Hepatocyte (in vitro differentiated cells): ENCODE measurements at places on chromosomes 5 and 9. TPM values are rescaled to one million over a fixed set of nuclear protein-coding genes. Genes with fewer than 3 reads are reported as not detected.

PCDHAC1 gene
- 6.3 and 7.0 TPM in 2 replicates for total RNA-seq

OLFML2A gene
- total RNA-seq = 2.6 and 3.4 TPM in 2 replicates

INSL6 gene
- not detected in 2 replicates for total RNA-seq

DMRT3 gene
- not detected in 2 replicates for total RNA-seq

MSMP gene
- not detected in 2 replicates for total RNA-seq

RACK1 gene
- 2,199 and 2,553 TPM in 2 replicates for total RNA-seq

PRKAA1 gene
- 87.9 and 90.4 TPM in 2 replicates for total RNA-seq

FGF10 gene
- 6.1 and 6.2 TPM in 2 replicates for total RNA-seq

NOXA1 gene
- total RNA-seq = 7.2 and 8.2 TPM in 2 replicates

KCTD16 gene
- total RNA-seq = 2.3 and 3.4 TPM in 2 replicates

DNA sequence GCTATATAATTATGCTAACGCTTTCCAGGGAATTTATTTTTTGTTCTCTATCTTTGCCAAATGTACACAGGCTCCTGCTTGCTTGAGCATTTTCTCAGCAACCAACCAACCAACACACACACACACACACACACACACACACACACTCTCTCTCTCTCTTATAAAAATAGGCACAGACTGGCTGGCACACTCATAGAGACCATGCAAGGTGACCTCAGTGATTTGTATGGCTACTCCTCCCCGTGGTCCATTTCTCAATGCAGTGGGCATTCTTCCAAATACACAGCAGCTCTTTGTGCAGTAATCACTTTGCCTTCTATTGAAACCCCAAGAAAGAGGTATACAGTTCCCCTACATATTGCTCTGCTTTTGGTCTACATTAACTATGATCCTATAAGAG lies 416.0 kb downstream of the MAN2A1 start:
- H3K27me3 ChIP-seq = no peaks in the 10 kb centered on the region
- H3K36me3 ChIP-seq = no peaks in the 10 kb centered on the region
- peak; percentile 20 for DNase-seq
- peaks cover 14% of the 10 kb centered on the region for H3K4me1 ChIP-seq
- no peak overlapping the region for H3K4me3 ChIP-seq
- no peak overlapping the region for H3K27ac ChIP-seq

DNA sequence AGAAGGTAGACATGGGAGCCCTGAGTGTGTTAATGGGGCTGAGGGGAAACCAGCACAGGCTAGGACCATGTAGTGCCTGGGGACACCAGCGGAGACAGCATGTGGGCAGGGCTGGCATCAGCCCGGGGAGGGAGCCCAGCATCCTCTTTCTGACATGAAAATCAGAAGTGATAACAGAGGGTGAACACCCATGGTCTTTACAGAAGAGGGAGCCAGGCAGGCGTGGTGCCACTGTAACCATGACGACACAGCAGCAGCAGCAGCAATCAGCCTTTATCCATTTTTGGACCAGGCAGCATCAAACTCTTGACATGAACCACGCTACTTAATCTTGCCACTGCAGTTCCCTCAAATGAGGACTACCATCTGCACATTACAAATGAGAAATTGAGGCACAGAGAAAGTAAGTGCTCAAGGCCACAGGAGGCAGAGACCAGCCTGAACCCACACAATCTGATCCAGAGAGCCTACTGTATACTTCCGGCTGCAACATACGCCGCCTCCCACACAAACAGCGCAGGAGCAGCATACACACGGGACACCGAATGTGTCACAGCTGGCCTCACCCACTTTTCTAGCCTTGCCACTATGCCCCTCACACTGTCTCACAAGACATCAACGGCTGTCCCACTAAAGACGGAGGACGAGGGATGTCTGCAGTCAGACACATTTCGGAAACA lies 23.8 kb downstream of the CAMSAP1 start:
- H3K27me3 ChIP-seq = no peaks in the 10 kb centered on the region
- no peak overlapping the region for H3K4me3 ChIP-seq
- DNase-seq = no peak

DNA sequence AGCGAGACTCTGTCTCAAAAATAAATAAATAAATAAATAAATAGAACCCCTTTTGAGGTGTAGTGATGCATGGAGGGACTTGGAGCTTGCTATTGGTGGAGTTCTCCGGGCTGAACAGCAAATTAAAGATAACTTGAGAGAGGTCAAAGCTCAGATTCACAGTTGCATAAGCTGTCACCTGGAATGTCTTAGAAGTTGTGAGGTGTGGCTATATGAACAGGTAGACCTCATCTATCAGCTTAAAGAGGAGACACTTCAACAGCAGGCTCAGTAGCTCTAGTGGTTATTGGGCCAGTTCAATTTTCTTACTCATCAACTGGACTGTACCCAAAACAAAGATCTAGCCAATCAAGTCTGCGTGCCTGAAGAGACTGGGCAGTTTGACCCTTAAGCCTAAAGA lies 11.7 kb upstream of the STING1 start:
- H3K27me3 ChIP-seq = no peaks in the 10 kb centered on the region
- no peak overlapping the region for H3K27ac ChIP-seq
- no peaks in the 10 kb centered on the region for H3K4me1 ChIP-seq
- H3K4me3 ChIP-seq = no peak overlapping the region
- no peak for DNase-seq
- no peaks in the 10 kb centered on the region for H3K36me3 ChIP-seq

GRCh38 chr5:43420241-43420640 lies 8.1 kb upstream of the CCL28 start:
- DNase-seq = no peak
- H3K4me1 ChIP-seq = peaks cover 6% of the 10 kb centered on the region
- H3K4me3 ChIP-seq = no peak overlapping the region
- H3K27ac ChIP-seq = no peak overlapping the region
- H3K36me3 ChIP-seq = no peaks in the 10 kb centered on the region

GRCh38 chr9:129428864-129429577 lies 191.9 kb downstream of the C9orf50 start:
- no peak for DNase-seq
- no peaks in the 10 kb centered on the region for H3K27me3 ChIP-seq
- no peaks in the 10 kb centered on the region for H3K36me3 ChIP-seq
- no peak overlapping the region for H3K27ac ChIP-seq
- H3K4me3 ChIP-seq = no peak overlapping the region

DNA sequence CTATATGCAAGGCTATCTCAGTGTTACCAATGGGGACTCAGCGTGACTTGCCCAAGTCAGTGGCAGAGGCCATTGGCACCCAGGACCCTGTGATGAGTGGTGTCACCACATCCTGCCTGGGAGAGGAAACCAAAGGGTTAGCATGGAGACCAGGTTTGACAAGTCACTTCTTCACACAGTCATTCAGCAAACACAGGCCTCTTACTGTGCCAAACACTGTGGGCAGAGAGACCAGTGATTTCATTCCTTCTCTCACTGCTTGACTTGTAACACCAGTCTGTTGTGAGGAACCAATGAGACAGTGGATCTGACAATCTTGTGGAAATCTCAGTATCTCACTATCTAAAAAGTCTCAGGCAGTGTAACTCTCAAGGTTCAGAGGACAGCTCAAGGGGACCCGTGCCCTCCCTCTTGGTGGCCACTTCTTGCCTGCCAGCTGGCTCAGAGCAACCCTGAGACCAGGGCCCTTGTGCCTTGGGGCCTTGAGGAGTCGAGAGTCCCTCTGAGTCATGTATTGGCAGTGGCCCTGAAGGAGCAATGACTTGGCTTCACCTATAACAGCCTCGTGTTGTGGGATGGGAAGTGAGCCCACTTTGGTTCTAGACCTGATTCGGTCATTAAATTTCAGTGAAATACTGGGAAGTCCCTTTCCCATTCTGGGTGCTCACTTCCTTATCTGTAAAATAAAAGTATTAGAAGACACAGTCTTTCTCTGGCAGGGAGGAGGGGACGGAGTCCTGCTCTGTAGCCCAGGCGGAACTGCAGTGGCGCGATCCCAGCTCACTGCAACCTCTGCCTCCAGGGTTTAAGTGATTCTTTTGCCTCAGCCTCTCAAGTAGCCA lies 1.6 kb downstream of the FABP6 start:
- H3K36me3 ChIP-seq = no peaks in the 10 kb centered on the region
- no peak for DNase-seq
- no peaks in the 10 kb centered on the region for H3K4me1 ChIP-seq

GRCh38 chr5:18380729-18381362 lies 746.6 kb downstream of the TAF11L14 start:
- H3K27me3 ChIP-seq = no peaks in the 10 kb centered on the region
- no peaks in the 10 kb centered on the region for H3K4me1 ChIP-seq
- H3K36me3 ChIP-seq = no peaks in the 10 kb centered on the region
- DNase-seq = no peak
- no peak overlapping the region for H3K27ac ChIP-seq
- no peak overlapping the region for H3K4me3 ChIP-seq

DNA sequence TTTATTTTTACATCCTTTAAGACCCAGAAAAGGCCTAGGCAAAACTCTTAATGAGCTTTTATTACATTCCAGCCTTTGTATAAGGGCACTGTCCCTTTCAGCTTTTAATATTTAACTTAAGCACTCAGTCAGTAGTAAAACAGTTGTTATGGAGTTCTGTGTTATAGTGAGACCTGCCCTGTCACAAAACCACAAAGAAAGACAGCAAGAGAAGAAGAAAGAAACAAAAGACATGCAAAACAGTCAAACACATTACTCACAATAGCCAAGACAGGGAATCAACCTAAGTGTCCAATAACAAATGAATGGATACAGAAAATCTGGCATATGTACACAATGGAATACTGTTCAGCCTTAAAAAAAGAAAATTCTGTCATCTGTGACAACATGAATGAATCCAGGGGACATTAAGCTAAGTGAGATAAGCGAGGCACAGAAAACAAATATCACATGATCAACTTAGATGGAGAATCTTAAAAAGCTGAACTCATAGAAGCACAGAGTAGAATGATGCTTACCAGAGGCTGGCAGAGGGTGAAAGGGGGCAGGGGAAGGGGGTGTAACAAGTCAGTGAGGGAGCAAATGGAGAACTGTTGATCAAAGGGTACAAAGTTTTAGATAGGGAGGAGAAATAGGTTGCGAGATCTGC lies 63.8 kb upstream of the CCNG1 start:
- H3K36me3 ChIP-seq = no peaks in the 10 kb centered on the region
- DNase-seq = no peak
- H3K27ac ChIP-seq = peak overlapping the region; percentile 56
- no peaks in the 10 kb centered on the region for H3K27me3 ChIP-seq
- H3K4me3 ChIP-seq = no peak overlapping the region
- peaks cover 12% of the 10 kb centered on the region for H3K4me1 ChIP-seq

- H3K4me3 ChIP-seq = no peak overlapping the region
- no peak for DNase-seq
- H3K36me3 ChIP-seq = no peaks in the 10 kb centered on the region
- peaks cover 12% of the 10 kb centered on the region for H3K27me3 ChIP-seq
- no peaks in the 10 kb centered on the region for H3K4me1 ChIP-seq
These were observed 6.0 kb downstream of the INSYN2B start for GRCh38 chr5:169974121-169974770.

GRCh38 chr5:139088024-139088423 lies 110.1 kb downstream of the SIL1 start:
- no peak overlapping the region for H3K27ac ChIP-seq
- H3K4me1 ChIP-seq = no peaks in the 10 kb centered on the region
- H3K36me3 ChIP-seq = no peaks in the 10 kb centered on the region
- H3K4me3 ChIP-seq = no peak overlapping the region

- no peak for DNase-seq
- no peak overlapping the region for H3K27ac ChIP-seq
- no peaks in the 10 kb centered on the region for H3K36me3 ChIP-seq
- peaks cover 12% of the 10 kb centered on the region for H3K4me1 ChIP-seq
- no peak overlapping the region for H3K4me3 ChIP-seq
These were observed 43.4 kb downstream of the DBH start for GRCh38 chr9:133679466-133680061.

DNA sequence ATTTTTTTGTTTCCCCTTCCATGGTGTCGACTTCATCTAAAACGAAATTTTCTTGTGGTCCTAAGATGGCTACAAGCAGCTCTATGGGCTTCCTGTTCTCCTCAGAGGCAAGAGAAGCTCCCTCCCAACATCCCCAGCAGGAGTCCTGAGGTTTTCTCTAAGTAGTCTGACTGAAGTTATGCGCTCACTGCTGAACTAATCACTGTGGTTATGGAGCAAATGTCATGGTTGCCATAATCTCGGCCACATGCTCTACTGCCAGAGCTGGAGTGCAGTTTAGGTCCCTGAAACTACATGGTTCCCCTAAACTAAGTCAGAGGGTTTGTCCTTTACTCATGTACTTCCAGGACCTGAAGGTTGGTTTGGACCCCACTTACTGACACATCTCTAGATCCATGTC lies 68.0 kb upstream of the MAMDC2 start:
- H3K36me3 ChIP-seq = no peaks in the 10 kb centered on the region
- no peak overlapping the region for H3K27ac ChIP-seq
- no peak for DNase-seq
- no peaks in the 10 kb centered on the region for H3K27me3 ChIP-seq

DNA sequence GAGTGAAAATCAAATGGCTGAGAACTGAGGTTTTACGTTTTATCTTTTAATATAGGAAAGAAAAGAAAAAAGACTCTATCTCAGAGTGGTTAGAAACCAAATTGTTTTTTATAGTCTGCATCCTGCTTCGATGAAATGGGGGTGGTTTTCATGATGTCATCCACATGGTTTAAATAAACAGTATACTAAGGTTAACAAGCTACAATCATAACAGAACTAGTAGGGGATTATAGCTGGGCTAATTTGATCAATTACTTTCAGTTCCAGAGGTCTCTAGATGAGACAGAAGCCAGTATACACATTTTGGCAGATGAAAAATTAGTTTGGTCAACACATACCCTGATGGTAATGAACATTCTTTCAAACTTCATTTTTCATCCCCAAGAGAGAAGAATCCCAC lies 106.3 kb upstream of the SNX2 start:
- H3K27ac ChIP-seq = no peak overlapping the region
- H3K27me3 ChIP-seq = no peaks in the 10 kb centered on the region
- no peak overlapping the region for H3K4me3 ChIP-seq
- DNase-seq = no peak
- H3K4me1 ChIP-seq = no peaks in the 10 kb centered on the region

GRCh38 chr9:70398145-70398556 lies 16.3 kb downstream of the KLF9 start:
- H3K36me3 ChIP-seq = no peaks in the 10 kb centered on the region
- no peak overlapping the region for H3K27ac ChIP-seq
- no peak for DNase-seq
- peaks cover 4% of the 10 kb centered on the region for H3K4me1 ChIP-seq

DNA sequence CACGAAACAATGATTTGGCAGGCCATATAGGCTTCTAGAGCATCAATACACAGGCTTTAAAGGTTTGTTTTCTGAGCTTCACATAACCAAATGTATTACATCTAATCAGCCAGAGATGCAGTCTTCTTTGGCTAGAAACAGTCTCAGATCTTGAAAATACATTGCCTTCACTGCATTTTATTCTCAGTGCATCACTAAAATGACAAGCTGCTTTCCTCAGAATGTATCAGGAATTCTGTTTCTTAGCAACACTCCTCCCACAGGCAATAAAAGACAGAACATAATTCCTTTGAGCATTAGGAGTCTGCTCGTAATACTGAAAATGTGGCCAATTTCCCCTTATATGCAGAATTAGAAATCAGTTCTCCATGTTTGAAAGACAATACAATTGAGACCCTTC lies 36.9 kb downstream of the FEM1C start:
- H3K36me3 ChIP-seq = no peaks in the 10 kb centered on the region
- no peak overlapping the region for H3K4me3 ChIP-seq
- H3K27me3 ChIP-seq = no peaks in the 10 kb centered on the region
- DNase-seq = no peak
